ENCODE measurements at places on chromosomes 6 and 20. TPM values are rescaled to one million over a fixed set of nuclear protein-coding genes. Genes with fewer than 3 reads are reported as not detected.

GRCh38 chr6:140567466-140567865 is 1193.0 kb upstream of the CITED2 start:
- no peak for DNase-seq

Gene CENPW
- total RNA-seq: 56.5 TPM

Gene SLC12A5
- 0.34 TPM for total RNA-seq

DNA sequence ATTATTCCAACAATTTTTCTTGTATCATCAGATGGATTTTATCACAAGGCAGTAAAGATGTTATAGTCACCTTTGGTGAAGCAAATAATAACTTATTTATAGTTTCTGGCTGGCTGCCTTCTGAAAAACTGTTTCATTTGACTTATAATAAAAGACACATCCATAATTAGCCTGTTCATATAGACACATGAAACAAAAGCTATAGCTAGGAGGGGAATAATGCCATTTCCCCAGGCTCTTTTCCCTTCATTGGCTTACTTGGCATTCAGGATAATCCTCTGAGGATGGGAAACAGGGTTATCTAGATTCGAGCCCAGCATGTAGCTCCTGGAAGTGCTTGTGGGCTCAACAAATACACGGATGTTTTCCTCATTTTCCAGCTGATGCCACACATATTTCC is 17.5 kb downstream of the MMP24 start:
- no peak for DNase-seq

DNA sequence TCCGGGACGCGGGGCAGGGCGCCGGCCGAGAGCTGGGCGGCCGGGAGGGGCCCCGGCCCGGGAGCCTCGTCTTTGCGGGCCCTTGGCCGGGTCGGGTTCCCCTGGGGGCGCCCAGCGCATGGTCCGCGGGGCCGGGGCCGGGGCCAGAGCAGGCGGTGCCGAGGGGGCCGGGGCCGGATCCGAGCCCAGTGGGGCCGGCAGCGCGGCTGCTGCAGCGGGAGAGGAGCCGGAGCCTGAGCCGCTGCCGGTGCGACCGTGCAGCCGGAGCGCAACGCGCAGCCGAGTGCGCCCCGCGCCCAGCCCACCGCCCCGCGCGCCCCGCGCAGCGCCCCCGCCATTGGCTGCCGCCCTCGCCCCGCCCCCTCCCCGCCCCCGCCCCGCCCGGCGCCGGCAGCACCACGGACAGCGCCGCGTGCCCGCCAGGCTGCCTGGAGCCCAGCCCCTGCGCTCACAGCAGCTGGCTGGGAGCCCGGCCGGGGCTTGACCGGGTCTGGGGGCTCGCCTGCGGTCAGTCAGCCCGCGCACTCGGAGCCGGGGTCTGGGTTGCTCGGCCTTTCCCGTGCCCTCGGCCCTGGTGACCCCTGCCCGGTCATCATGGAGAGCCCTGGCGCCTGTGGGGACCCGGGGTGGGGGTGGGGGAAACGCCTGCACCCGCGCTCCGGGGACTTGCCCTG is at the start of gene HRH3:
TSS of gene HRH3 (minus strand) at position 287 of the 674 bp plus-strand sequence. CDS start 308 bp downstream, outside the sequence.
- peak; percentile 60 for DNase-seq

- DNase-seq: no peak
Observed at GRCh38 chr6:71524201-71524600, 235.6 kb downstream of the OGFRL1 start.

Gene EFCAB8
- 0.70 TPM for total RNA-seq

Gene OR12D3
- not detected for total RNA-seq

GRCh38 chr6:111734068-111735061 is 128.7 kb upstream of the TRAF3IP2 start:
- no peak for DNase-seq

Gene RBPJL
- not detected for total RNA-seq

Gene DAAM2
- not detected for total RNA-seq

Gene PSMA7
- 253 TPM for total RNA-seq

DNA sequence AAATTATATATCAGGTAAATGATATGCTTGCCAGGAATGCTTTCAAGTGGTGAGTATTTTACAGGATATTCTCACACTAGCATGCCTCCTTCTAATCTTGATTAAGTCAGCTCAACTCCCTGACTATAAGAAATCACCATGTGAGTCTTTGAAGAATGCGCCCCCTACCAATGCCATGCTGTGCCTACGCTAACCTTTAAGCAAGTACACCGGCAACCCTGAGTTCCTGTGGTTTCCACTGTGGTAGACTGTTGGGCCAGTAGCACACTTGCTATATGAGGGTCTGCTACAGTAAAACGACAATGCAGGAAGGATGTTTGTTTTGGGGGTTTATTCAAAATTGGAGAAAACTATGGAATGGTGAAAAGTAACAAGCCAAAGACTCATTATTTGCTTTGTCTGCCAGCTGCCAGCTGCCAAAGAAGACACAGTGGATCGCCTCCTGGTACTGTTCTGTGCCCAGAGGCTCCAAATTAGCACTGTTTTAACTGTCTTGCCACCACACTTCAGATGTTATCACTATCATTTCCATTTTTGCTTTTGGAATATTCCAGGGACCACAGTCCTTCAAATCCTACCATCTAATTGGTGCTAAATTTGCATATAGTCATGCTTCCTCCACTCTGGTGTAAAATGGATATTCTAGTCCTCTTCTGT is 333.5 kb downstream of the RNGTT start:
- DNase-seq: no peak

DNA sequence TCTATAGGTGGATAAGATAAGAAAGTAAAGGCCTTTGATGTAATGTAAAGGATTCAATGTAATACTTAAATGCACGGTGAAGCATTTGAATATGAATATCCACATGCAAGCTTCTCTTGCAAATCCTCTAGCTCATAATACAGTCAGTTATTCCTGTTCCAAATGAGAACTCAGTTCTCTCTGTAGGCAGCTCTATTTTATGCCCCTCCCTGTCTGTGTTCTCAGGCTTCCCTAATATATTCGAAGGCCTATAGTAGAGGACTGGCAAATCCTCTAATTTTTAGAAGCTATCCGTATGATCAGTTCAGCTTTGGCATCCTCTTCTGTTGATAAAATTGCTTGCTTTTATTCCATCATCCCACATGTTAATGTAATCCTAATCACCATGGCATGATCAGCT is 200.2 kb downstream of the UBE3D start:
- no peak for DNase-seq

DNA sequence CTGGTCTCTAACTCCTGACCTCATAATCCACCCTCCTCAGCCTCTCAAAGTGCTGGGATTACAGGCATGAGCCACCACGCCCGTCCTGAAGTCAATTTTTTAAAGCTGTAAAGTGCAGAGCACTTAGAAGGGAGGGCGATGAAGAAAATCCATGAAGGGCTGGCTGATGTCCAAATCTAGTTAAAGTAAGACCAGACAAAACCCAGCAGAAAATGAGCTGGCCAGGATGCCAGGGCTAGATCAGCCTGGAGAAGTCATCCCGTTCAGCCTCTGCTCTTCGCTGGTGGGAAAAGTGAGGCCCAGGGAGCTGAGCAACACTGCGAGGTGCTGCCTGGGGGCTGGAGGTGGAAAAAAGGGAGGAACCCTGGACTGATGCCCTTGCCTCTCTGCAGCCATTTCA is 3.1 kb downstream of the BPIFB4 start:
- DNase-seq: no peak

Gene FAXC
- total RNA-seq: not detected

DNA sequence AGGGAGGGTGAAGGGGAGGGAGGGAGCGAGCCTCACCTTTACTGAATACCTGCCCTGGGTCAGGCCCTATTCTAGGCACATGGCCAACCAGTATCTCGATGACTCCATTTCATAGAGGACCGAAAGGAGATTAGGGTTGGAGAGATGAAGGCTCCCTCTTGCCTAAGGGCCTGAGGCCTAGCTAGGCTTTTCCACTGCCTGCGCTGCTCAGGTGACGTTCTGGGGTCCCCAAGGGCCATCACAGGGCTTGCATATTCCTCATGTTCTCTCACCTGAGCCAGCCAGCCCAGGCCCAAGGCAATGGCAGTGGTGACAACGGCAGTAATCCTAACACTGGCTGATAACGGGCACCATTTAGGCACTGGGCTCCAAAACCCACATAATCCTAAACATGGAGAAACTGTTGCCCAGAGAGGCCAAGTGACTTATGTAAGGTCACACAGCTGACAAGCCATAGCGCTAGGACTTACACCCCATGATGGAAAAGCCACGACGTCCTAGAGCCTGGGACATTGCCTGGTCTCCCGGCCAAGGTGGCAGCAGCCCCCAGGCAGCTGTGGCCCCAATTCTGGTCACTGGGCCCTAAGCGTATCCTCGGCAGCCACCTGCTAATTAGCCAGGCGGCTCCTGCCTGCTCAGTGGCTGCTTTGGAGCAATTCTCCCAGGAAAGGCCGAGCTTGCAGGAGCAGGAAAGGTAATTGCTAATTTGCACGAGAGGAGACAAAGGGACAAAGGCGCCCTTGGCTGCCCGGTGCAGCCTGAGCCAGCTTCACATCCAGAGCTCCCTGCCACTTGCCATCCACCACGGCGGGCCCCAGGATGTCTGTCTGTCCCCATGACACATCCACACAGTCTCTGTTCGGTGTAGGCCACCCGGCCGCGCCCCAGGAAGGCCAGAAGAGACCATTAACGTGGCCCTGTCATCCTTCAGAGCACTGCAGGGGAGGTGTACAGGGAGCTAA is 21.5 kb downstream of the NOL4L start:
- DNase-seq: no peak

DNA sequence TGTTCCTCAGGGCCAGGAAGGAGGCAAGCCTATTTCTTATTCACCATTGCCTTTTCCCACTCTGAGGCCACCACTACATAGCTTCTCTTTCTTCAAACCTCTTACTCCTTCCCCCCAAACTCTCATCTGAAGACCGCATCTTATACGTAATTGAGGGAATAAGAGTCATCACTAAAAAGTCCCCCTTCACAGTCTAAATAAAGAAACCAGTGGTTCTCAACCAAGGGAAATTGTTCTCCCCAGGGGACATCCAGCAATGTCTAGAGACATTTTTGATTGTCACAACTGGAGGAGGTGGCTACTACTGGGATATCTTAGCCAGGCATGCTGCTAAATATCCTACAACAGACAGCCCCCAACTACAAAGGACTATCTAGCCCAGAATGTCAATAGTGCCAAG is 327.6 kb upstream of the CNR1 start:
- no peak for DNase-seq

Gene SMOC2
- total RNA-seq: not detected

Gene RGS17
- not detected for total RNA-seq
